Osteocyte (in vitro differentiated cells): ENCODE measurements at places on chromosomes 6 and 20. TPM values are rescaled to one million over a fixed set of nuclear protein-coding genes. Genes with fewer than 3 reads are reported as not detected.

GSTA3 gene
- total RNA-seq, result not detected in 2 replicates

MMP24 gene
- 0.54 and 0.63 TPM in 2 replicates for total RNA-seq

GHRH gene
- not detected in 2 replicates for total RNA-seq

FAM83B gene
- total RNA-seq, result 0.26 and 0.64 TPM in 2 replicates

EFCAB8 gene
- total RNA-seq, result 0.64 and 0.97 TPM in 2 replicates

MYCT1 gene
- total RNA-seq, result not detected in 2 replicates

SPATA25 gene
- total RNA-seq, result 2.9 TPM in 2 replicates

MDN1 gene
- 30.8 and 33.4 TPM in 2 replicates for total RNA-seq

ZC3H12D gene
- 0.21 TPM in 1 of 2 replicates, not detected in the other for total RNA-seq

C6orf58 gene
- total RNA-seq, result 0.73 TPM in 1 of 2 replicates, not detected in the other

GLP1R gene
- not detected in 2 replicates for total RNA-seq

C20orf202 gene
- not detected in 2 replicates for total RNA-seq

DNA sequence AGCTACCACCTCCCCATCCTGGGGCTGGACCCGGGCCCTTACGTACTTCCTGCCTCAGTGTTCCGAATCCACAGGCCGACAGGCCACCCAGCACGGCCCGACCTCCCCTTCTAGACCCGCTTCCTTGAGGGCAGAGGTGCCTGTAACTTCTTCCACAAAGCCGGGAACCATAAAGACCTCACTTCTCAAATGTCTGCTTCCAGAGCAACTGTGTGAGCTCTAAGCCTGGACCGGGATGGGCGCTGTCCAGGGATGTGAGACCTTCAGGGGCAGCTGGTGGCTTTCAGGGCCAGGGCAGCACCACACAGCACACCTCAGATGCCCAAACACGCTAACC, 9.3 kb downstream of the SLC2A4RG start:
- DNase-seq, result no peak

GRCh38 chr6:72813807-72814596, 192.1 kb downstream of the KCNQ5 start:
- no peak for DNase-seq

- peak; percentile 53 for DNase-seq
Measured at GRCh38 chr20:38588303-38588702, 7.3 kb downstream of the ADIG start.

DNA sequence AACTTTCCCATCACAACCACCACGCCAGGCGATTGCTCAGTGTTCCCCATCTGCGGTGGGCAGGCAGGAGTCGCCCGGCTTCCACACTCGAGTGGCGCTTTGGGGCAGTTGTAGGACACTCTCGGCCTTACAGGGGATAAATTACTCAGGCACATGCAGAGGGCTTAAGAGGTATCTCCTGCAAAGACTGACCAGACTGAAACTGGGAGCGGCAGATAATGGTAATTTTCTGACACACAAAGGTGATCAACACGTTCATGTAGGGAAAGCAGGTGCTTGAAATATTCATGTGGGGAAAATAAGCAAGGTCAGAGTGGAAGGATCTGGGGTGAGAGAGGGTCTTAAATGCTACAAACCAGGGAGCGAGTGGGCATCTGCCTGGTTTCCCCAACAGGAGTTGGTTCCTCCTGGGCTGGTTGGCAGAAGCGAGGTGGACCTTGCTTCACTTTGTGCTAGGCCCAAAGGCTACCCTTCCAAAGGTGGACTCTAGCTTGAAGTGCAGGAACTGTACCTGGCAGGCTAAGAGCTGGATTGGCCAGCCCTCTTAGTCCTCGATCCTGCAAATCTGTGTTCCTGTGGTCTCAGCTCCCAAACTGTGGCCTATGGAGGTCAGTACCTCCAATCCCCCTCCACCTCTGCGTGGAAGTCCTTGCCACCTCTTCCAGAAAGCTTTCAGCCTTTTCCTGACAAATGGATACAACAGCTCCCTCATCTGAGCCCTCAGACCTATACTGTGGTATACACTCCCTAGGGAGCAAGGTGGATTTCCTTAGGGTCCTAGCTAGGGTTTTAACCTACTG, 16.7 kb downstream of the PLAGL2 start:
- DNase-seq, result no peak

DNA sequence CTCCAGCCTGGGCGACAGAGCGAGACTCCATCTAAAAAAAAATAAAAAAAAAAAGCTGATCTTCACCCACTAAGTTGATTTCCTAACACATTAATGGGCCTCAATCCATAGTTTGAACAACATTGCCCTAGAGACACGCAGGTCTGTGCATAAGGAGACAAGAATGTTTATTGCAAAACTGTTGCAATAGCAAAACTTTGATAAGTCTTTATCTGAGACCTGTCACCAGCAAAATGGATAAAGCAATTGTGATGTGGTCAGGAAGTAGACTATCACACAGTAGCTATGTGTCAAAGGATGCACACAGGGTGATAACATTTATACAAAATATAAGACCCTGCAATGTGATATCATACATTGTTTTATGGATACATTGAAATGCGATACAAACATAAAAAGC, 4.2 kb upstream of the ITPR3 start:
- DNase-seq, result no peak

- no peak for DNase-seq
Measured at GRCh38 chr20:35578469-35578868, 36.6 kb downstream of the ERGIC3 start.

- DNase-seq, result no peak
Measured at GRCh38 chr6:71228461-71229041, 60.1 kb upstream of the OGFRL1 start.

- no peak for DNase-seq
Measured at GRCh38 chr6:152273002-152273401, 364.2 kb downstream of the SYNE1 start.

DNA sequence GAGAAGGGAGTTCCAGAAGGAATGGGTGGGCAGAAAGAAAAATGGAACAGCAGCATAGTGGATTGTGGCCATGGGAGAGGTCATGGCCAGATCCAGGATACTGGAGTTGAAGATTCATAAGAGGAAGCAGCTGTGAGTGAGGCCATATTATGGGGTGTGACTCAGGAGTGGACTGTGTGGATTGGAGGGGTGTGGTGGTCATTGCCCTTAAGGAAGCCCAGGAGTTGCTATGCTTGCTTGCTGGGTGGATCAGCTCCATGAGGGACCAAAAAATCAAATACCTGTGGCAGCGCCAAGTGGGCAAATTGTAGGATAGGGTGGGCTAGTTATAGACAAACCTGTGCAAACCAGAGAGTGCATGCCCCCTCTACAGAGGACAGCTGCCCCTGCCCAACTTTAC, 18.3 kb downstream of the LRRC1 start:
- no peak for DNase-seq

DNA sequence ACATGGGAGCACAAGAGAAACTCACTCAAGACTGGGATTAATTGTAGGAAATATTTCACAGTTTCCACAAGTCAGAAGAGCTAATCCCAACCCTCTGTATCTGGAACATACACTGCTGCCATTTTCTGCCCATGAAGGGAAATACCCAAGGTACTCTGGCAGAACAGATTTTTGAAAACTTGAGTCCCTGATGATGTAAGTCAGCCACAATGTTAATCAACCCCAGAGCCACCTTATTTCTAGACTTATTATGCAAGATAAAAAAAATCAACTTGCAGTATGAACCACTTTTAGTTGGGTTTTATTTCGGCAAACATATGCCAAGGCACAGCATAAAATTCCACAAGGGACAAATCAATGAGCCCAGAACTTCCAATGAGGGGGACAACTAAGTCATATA, 141.5 kb downstream of the LY86 start:
- DNase-seq, result no peak

DNA sequence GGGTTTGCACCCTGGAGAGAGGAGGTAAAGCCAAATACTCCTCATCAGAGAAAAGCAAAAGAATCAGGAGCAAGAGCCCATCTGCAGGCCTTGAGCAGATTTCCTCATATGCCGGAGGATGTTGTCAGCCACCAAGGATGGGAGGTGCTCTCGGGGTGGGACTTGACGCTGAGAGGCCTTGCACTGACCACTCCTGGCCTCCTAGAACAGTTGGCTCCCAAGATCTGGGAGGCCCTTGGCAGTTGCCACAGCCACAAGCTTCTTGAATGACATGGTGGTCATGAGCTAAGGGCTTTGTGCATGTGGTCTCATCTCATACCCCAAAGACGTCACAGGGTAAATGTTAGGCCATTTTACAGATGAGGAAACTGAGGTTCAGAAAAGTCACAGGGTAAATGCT, 75.2 kb upstream of the PMEPA1 start:
- no peak for DNase-seq

GRCh38 chr20:57939499-57939898, 229.7 kb upstream of the PMEPA1 start:
- DNase-seq, result no peak

DNA sequence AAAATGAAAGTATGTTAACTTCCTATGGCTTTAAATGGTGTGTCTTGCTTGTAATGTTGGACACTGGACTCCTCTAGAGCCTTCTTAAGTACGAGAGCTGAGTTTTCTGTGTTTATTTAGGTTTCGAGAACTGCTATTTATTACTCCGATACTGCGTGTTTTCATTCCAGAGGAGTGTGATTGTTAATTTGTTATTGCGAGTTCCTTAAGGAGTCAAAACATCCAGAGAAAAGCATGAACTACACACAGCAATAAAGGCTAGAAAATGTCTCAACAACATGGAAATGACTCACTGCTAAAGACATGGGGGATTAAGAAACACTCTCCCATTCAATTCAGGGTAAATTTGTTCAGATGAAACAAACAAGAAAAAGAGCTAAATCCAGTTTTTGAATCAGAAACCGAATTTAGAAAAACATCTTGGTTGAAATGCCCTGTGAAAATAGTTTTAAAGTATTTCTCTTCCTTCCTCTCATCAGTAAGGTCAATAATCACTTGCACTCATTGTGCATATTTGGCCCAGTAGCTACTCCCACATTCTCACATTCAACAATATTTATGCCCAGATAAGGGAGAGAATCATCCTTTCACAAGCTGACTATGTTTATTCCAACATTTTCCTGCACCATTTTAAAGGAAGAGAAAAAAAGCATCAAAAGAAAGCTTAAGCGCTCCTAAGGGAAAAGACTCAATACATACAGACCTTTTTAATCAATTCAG, 36.0 kb downstream of the ATXN1 start:
- no peak for DNase-seq

DNA sequence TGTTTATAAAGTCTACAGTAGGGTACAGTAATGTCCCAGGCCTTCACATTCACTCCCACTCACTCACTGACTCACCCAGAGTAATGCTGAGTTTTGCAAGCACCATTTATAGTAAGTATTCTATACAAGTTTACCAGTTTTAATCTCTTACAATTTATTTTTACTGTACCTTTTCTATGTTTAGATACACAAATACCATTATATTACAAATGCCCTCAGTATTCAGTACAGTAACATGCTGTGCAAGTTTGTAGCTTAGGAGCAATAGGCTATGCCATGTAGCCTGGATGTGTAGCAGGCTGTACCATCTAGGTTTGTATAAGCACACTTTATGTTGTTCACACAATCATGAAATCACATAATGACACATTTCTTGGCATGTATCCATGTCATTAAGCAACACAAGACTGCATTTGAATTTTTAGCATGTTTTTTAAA, 673.6 kb downstream of the CD109 start:
- DNase-seq, result no peak

GRCh38 chr20:25310268-25310920, 62.5 kb downstream of the PYGB start:
- no peak for DNase-seq

- no peak for DNase-seq
Measured at GRCh38 chr6:36969240-36969691, 14.7 kb downstream of the PI16 start.

GRCh38 chr6:170074907-170075306, 216.0 kb downstream of the DLL1 start:
- DNase-seq, result peak; percentile 84

DNA sequence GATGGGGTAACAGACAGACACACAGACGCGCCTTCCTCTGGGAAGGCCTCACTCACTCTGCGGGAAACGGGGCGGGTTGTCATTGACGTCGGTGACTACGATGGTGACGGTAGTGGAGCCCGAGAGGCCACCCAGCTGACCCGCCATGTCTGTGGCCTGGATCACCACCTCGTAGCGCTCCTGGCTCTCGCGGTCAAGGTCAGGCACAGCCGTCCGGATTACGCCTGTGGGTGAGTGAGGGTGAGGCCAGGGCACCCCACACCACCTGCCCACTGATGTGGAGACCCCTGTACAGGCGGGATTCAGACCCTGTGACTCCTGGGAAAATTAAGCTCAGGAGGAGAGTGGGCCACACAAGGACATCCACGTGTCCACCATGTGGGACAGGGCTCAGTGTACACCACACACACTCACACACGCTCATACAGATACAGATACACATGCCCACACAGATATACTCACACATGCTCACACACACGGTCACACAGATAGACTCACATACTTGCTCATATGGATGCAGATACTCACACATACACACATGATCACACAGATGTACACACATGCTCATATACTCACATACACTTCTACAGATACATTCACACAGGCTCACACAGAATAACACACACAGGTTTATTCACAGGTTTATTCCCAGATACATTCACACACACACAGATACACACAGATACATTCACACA, 91.4 kb downstream of the CDH22 start:
- DNase-seq, result no peak

DNA sequence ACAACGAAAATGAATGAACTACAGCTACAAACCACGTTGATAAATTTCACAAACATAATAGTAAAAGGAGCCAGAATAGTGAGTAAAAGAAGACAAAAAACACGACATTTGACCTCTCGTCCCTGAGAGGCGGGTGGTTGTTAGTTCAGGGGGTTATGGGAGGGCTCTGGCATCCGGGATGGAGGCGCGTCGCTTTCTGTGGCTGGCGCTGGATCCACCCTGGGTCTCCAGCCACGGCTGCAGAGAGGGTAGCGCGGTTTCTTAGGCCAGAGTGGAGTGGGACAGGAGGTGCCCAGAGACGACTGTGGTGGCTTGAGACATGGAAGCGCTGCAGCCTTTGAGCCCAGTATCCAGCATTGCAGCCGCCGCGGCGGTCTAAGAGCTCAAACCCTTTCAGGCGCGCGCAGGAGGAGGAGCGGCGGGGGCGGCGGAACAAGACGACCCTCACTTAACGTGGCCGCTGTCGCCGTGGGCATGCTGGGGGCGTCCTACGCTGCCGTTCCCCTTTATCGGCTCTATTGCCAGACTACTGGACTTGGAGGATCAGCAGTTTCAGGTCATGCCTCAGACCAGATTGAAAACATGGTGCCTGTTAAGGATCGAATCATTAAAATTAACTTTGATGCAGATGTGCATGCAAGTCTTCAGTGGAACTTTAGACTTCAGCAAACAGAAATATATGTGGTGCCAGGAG, 3.7 kb upstream of the ZSCAN23 start:
- DNase-seq, result no peak

- no peak for DNase-seq
Measured at GRCh38 chr20:32623667-32624157, 38.6 kb upstream of the NOL4L start.

- DNase-seq, result no peak
Measured at GRCh38 chr6:108562503-108562993, 1.8 kb downstream of the FOXO3 start.
